Brain (organoid and tissue), 16 donors: ENCODE measurements at places on chromosomes 3 and 15.
A peak's percentile ranks its signal among the peaks of the same experiment; 100 is the strongest.

DNA sequence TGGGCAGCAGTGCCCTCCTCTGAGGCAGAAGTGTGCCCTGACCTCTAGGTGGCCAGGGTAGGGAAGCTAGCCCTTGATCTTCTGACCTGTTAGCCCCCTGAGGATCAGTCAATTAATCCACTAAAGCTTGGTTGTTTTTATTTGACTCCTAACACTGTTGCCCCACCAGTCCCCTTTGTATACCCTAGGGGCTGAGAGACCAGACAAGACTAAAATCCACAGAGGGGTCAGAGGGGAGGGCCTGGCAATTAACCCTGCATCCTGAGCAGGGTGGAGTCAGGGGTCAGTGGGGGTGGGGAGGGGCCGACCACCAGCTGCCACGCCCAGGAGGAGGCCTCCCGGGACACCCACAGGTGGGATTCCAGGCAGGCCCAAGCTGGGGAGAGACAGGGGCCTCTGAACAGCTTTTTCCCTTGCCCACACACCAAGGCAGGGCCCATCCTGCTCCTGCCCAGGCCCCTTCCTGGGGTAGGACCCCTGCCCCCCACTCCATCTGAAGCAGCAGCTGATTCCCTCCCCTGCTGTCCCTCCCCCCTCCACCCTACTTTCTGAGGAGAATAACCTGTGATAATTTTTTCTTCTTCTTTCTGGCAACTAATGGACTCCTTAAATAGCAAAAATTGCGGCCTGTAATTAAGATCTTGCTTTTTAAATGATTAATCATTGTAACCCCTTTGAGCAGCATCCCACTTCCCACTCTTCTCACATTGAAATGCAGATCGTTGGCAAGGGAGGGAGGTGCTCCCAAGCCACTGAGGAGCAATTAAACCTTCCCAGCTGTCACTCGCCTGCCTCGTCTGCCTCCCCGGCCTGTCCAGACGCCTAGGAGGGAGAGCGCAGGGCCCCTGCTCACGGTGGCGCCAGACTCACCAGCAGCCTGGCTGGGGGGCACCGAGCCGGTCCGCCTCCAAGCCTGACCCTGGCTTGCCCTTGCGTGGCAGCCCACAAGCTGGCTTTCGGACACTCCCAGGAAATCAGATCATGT lies 51.9 kb downstream of the RHCG start:
- DNase-seq: peak; percentile 86

DNA sequence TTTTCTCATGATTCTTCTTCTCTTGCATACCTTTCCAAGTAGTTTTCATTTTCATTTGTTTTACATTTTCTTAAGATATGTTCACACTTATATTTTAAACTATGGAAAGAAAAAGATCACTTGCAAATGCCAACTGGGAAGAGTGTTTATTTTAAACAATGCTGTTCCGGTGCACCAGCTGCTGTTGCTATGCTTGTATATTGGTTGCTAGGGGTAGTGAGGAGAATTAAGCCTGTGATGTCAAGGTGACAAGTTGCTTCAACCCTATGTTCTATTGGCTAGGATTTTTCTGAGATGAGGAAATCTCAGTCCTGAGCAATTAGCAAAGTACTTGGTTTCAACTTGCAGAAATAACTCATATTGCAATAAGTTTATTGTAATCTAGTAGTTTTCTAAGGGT lies 500.1 kb downstream of the MFSD1 start:
- peak; percentile 72 for DNase-seq

- DNase-seq: peak; percentile 82
These were observed at the start of gene IGDCC3 for GRCh38 chr15:65377976-65378366. TSS of gene IGDCC3 (minus strand) at chr15:65378002. CDS start at chr15:65377788, 214 bp downstream.

GRCh38 chr3:18469775-18470174 lies 44.6 kb upstream of the SATB1 start:
- DNase-seq: no peak

DNA sequence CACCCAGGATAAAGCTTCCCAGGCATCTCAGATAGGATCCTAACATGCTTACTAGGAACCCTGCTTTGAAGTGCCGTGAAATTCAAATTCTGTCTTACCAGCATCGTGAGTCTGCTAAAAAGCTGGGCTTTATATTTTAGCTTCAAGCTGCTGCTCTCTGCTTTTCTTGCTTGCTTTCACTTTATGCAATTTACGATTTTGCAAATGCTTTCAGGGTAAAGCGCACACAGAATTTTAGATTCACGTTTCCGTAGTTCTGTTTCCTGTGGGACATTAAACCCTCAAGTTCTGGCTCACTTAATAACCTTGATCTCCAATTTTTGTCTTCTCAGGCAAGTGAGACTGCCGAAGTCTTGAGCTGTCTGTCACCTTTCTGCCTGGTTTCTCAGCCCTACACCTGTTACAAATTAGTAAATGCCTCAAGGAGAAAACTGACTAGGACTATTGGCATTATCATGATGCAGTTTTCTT lies 170.5 kb upstream of the TGFBR2 start:
- peak; percentile 70 for DNase-seq

DNA sequence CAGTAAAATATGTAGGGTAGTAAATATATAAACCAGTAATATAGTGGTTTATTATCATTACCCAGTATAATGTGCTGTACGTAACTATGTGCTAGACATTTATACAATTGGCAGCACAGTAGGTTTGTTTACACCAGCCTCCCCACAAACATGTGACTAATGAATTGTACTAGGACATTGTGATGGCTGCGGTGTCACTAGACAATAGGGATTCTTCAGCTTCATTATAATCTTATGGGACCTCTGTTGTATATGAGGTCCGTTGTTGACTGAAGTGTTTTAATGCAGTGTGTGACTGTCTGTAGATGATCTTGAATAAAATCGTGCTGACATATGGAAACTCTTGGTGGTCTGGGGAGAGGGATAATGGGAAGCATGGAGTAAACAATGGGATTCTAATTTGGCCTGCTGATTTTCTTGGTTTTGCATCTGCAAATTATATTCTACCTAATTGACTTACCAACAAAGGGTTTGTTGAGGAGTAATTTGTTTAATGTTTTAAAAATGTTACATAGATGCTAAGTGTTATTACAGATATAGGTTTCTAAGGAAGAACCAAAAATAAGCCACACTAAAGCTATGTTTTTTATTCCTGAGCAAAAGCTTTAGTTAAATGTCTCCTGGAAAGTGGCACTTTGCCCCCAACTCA lies 496.5 kb upstream of the TBL1XR1 start:
- DNase-seq: no peak

- DNase-seq: no peak
These were observed 6.4 kb downstream of the UBP1 start for GRCh38 chr3:33433843-33434242.

DNA sequence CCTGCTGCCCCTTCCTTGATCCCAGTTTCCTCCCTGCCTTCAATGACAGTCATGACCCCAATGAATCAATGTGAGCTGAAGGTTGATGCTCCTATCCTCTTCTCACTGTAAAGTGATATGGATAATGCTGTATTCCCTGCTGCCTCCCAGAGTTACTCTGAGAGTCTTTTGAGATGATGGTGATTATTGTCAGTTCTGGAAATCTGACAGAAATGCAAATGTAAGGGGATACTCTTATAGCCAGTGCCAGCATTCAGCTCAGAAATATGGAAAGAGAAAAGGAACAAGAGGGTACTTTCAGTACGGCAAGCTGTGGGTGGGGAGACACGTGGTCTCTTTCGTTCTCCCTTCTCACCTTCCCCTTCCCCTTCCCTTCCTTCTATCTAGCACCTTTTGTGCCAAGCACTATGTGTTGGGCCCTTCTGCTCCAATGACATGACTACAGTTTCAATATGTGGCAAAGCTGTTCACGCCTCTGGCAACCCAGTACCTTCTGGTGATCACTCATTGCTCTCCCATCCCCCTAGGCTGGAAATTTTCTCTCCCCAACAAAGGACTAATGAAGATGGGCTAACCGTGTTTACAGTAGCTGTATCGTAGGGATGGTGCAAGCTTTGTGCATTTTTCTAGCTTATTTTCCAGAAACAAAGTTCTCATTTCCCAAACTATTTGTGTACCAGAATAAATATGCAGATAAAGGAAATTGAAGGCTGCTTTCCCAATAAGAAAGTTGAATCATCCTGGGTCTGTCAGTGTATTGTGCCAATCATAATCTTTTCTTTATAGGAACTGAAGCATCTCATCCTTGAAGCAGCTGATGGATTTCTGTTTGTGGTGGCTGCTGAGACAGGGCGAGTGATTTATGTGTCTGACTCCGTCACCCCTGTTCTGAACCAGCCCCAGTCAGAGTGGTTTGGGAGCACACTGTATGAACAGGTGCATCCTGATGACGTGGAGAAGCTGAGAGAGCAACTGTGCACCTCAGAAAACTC lies 70.3 kb downstream of the ARNT2 start:
- DNase-seq: peak; percentile 80

- no peak for DNase-seq
These were observed 57.3 kb upstream of the SEC13 start for GRCh38 chr3:10378246-10378645.

DNA sequence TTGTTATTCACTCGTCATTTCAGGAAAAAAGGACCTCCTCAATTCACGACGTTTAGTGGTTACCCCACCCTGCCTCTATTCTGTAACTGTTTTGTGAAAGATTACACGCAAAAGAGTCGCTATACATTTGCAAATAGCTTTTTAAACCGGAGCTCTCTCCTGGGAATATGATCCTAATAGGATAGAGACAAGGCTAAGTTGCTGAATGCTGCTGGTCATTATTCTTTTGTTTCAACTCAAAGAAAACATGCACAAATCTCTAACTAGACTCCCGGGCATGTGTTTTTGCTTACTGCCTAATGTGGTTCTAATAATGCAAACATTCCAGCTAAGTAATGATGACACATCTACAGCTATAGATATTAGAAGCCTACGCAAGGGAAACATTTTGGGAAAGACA lies 214.6 kb upstream of the MDFIC2 start:
- no peak for DNase-seq
